Right kidney (tissue), 9 donors: ENCODE measurements at places on chromosomes 7 and 10.

GRCh38 chr7:6169805-6170520 lies 102.5 kb downstream of the CYTH3 start:
- no peak for DNase-seq

- DNase-seq: no peak
These were observed 95.9 kb downstream of the FANK1 start for GRCh38 chr10:125992254-125992653.

- DNase-seq: no peak
These were observed 41.7 kb downstream of the TNPO3 start for GRCh38 chr7:129013048-129013724.

GRCh38 chr10:17232276-17232960 lies 4.4 kb downstream of the VIM start:
- no peak for DNase-seq

- no peak for DNase-seq
These were observed 31.3 kb upstream of the NANOS1 start for GRCh38 chr10:118998183-118998582.

DNA sequence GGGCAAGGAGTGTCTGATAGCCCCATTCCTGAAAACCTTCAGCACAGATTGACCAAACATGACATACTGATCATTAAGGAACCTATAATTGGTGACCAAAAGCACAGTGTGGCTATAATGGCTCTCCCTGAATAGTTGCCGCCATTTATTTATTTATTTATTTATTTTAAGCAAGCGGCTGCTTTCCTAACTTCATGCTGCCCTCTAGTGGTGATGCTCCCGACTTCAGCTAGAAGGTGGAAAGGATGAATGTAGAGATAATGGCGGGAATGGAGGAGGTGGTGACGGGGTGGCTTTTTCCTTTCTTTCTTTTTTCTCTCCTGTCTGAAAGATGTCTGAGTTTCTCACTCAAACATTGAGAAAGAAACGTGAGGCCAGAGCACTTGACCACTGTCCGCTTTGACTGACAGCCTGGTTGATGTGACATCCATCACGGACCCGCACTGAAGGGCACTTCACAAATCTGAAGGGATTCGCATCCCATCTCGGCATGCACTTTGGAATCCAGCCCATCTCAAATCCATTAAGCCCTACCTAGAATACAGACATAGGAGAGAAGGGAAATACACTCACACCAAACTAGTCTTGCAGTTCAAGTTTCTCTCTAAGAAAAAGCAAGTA lies 1090.1 kb downstream of the KCNMA1 start:
- peak; percentile 58 for DNase-seq

- no peak for DNase-seq
These were observed 7.0 kb downstream of the POLR2J start for GRCh38 chr7:102471791-102472125.

- DNase-seq: no peak
These were observed 147.5 kb downstream of the SEMA3D start for GRCh38 chr7:85039196-85039923.

DNA sequence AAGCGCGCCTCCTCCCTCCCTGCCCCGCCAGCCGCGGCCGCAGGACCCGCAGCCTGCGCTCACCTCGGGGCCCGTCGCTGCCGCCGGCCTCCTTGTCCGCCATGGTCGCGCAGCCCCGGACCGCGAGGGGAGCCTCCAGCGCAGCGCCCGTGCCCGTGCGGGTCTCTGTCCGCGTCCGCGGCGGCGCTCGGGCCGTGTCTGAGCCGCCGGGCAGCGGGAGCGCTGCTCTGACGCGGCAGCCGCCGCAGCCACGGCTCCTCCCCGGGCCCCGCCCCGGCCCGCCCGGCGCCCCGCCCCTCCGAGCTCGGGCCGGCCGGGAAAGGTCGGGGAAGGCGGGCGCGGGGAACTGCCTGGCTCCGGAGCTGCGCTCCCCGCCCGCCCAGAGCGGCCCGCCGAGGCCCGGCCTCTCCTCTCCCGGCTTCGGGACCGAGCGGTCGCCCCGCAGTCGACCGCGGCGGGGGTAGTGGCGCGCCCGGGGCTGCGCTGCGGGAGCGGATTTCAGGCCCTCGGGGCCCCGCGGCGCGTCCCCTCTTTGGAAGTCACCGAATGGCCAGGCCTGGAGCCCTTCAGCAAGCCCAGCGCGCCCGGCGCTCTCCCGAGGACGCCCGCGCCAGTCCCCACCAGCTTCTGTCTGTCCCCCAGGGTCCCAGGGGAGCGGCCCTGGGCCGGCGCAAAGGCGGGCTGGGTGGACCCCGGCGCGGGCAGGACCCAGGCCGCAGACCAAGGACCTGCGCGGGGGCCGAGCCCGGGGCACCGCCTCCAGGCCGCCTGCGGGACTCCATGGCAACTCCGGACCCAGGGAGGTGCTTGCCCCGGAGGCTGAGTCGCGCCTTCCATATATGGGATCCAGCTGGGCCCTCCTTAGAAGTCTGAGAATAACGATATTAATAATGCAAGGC lies at the start of gene HSPA12A:
Gene HSPA12A, minus strand, starts transcription at position 200 of the 899 bp plus-strand sequence. Its CDS starts 97 bp downstream, at position 103.
- DNase-seq: peak; percentile 97

DNA sequence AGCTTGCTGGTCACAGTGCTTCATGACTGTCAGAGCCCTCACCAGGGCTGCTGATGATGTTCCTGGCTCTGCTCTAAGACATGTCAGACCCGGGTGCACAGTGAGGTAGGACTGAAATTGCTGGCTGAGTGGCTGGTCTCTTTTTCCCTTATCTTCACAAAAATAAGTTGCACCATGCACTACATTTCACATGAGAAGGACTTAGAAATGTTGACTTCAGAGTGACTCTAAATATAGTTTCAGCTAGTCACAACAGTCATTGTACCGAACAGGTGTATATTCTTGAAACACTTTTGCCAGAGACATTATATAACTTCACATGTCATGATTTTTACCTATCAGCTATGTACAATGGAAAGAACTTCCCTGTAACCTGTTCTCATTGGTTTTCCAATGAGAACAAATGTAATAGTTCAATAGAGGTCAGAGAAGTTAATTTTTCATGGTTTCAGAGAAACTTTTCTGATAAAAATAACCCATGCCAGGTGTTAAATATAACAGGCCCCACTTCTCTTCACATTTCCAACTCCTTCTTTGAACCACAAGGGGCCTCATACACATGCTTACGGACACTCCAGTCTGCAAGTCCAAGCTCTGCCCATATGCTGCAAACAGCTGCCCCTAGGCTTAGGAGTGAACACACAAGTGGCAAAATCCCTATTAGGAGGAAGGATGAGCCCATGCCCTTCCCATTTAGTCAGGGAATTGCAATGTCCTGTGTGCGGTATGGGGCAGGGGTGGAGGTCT lies 115.6 kb downstream of the CDK6 start:
- DNase-seq: no peak

- no peak for DNase-seq
These were observed 34.4 kb downstream of the ASAH2 start for GRCh38 chr10:50216894-50217293.

- DNase-seq: no peak
These were observed 1325.5 kb downstream of the XPNPEP1 start for GRCh38 chr10:108597657-108598319.

DNA sequence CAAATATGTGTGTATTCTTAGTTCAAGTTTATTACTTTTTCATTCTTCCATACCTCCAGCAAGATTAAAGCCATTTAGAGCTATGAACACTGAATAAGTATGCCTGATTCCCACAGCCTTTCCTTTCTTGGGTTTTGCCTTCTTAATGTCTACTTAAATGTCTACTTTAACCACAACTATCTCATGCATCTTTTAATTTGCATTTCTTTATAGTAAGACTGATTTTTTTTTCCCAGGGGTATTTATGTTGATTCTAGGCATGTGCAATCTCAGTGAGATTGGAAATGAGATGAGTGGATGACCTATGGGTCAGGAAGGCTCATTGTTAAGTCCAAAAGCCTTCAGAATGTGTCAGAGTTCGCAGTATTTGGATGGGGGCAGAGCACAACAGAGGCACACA lies 3.6 kb downstream of the PCBD1 start:
- no peak for DNase-seq

- no peak for DNase-seq
These were observed 13.5 kb upstream of the PRPS1L1 start for GRCh38 chr7:18041191-18041590.

DNA sequence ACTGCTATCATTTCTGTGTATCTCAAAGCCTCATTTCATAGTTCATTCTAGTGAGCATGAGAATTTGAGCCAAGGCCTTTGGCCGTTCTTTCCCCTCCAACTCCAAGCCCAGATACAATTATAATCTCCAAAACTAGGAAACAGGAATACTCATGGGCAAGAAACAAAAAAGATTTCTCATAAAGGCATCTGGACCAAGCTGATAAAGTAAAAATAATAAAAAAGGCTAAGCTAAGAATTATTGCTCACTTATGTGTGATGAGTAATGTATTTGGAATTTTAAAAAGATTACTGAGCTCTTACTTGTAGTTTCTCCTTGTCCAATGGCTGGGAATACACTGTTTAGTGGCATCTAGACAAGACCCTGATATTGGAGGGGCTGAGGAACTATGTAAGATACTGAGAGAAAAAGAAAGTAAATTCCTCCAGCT lies 196.4 kb upstream of the POM121L12 start:
- no peak for DNase-seq

DNA sequence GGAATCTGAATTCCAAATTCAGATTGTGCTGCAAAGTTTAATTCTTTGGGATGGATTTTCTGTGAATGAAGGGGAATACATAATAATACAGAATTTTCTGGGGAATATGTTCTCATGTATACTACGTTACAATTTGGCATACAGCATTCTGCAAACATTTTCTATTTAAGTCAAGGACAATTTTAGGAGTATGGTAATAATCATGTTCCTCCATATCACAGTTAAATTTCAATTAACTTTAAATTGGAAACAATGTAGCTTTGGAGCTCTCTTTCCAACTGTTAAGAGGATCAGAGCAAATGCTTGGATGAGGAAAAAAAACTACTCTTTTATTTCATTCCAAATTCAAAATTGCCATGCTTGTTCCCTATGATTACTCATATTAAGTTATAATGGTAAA lies 217.5 kb downstream of the JAZF1 start:
- DNase-seq: no peak

DNA sequence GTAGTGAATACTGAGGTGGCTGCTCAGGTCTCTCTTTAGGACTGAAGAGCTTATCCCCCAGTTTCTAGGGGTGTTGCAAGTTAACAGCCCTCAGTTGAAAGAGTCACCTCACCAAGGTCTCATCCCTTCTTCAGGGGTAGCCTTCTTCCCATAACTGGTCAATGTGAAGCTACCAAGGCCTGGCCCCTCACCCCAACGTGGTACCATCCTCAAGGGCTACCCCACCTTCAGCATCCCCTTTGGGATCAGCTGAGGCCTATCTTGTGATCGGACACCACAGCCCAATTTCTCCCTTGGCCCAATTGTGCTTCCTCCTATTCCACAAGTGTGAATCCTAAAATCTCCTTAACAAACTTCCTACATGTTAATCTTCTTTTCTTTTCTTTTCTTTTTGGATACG lies 289.5 kb upstream of the MKLN1 start:
- no peak for DNase-seq

- peak; percentile 73 for DNase-seq
These were observed at the start of gene BLVRA for GRCh38 chr7:43758029-43758821. Gene BLVRA (plus strand): TSS chr7:43758680. CDS start chr7:43771159, 12,479 bp downstream.

DNA sequence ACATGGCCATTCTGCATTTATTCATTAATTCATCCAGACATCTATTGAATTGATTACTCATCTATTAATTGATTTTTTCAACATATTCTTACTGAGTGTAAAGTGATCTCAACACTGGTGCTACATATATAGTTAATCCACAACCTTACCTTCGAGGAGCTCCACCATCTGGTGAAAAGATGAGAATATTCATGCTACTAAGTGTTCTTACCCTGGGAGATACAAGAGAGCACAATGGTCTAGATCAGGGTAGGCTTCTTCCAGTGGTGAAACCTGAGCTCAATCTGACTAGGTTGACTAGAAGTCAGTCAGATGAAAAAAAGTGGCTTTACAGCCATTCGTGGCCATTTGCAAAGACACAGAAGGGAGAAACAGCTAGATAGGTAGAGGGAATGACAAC lies 507.4 kb downstream of the ANKRD7 start:
- no peak for DNase-seq

GRCh38 chr7:140883378-140883777 lies 41.4 kb downstream of the BRAF start:
- no peak for DNase-seq

- DNase-seq: no peak
These were observed 212.7 kb upstream of the PHYHIPL start for GRCh38 chr10:58963723-58964124.

DNA sequence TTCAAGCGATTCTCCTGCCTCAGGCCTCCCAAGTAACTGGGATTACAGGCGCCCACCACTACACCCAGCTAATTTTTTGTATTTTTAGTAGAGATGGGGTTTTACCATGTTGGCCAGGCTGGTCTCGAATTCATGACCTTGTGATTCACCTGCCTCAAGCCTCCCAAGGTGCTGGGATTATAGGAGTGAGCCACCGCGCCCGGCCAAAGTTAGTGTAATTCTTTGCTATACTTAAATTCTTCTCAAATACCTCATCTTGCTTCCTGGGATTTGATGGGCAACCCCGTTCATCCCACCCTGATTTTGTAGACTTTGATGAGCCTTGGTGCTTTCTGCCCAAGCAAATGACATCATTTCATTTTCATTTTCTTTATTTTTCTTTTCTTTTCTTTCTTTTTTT lies 54.5 kb downstream of the PAX2 start:
- no peak for DNase-seq

GRCh38 chr7:76073335-76073990 lies 25.6 kb downstream of the MDH2 start:
- no peak for DNase-seq

- peak; percentile 44 for DNase-seq
These were observed 2.0 kb downstream of the EN2 start for GRCh38 chr7:155459700-155460461.

DNA sequence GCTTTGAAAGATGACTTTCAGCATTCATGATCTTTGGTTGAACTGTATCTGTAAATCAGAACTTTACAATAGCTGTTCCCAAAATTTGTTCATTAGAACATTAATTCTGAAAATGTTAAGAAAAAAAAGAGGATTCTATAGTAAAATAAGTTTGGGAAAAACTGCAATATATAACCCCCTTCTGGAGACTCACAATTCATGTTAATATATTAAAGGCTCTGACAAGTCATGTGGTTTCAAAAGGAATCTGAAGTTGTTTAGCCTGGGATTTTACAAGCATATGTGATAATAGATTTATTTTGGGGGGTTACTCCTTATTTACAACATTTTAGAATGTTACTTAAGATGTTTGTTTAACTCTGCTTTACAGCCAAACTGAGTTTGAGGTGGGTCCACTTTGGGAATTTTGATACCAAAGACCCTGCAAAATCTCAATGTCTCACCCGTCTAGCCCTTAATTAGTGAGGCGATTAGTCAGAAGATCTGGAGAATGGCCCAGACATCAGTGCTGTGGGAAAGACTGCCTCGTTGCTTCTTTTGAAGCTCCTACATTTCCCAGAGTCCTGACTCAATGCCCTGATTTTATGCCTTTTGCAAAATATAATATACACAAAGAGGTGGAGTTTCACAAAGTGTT lies 40.0 kb downstream of the CDK1 start:
- DNase-seq: no peak

GRCh38 chr10:26571655-26572054 lies 125.8 kb upstream of the PDSS1 start:
- no peak for DNase-seq
